Naive B cell (primary cell): ENCODE measurements at places on chromosomes 4 and X.

- no peak for DNase-seq
Measured at GRCh38 chrX:119089619-119090018, 16.8 kb downstream of the CT47C1 start.

GRCh38 chr4:8748236-8748575 is 123.4 kb downstream of the HMX1 start:
- DNase-seq, result no peak

DNA sequence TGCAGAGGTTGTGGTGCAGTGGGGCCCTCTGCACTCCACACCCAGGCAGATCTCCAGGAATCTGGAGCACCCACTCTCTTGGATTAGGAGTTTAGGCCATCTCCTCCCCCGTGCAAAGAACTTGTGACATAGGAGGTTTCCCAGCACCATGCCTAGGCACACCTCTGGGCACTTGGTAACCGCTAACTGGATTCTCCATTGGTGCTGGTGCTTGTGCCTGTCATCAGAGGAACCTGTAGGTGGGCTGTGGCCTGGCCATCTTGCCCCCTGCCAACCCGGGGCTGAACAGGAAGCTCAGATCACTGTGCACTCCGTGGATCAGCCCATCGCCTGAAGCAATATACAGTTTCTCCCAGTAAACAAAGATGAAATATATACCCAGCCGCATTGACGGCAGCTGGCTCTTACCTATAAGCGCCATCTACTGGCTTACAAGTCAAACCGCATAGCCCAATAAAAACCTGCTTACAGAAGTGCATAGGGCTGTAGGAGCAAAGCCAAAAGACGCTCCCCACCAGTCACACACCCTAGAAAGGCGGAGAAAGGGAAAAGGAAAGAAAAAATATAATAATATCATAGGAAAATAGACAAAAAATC is 19.1 kb upstream of the TEX13B start:
- DNase-seq, result no peak

DNA sequence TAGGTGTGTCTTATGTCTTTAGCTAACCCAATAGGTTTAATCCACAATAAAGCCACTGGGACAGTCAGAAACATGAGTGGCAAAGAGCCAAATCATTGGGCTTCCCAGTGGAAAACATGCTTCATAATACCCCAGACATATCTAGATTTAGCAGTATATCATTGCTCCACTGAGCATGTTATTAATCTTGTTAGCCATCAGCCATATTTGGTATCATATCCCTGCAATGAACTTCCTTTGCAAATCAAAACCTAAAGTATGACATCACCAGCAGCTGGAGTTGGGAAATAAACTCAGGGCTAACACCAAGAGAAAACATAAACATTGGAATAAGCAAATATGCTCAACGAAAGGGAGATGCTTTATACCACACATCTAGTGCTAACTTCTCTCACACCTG is 280.8 kb upstream of the NOCT start:
- no peak for DNase-seq

DNA sequence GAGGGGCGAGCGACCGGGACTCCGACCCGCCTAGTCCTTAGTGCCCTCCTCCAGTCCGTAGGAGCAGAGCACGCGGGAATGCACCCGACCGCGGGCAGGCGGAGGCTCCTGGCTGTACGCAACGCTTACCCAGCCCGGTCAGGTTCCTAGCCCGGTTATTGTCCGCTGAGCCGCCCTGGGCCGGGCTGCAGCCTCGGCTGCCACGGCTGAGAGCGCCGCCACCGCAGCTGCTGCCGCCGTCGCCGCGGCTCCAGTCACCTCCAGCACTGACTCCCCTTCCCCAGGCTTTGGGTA is at the start of gene AMER1:
AMER1 (minus strand) TSS at position 268 of the 294 bp plus-strand sequence. CDS start 12,422 bp downstream, outside the sequence.
- no peak for DNase-seq

- DNase-seq, result peak; percentile 1
Measured at GRCh38 chr4:121370729-121371325, 10.0 kb downstream of the QRFPR start.

DNA sequence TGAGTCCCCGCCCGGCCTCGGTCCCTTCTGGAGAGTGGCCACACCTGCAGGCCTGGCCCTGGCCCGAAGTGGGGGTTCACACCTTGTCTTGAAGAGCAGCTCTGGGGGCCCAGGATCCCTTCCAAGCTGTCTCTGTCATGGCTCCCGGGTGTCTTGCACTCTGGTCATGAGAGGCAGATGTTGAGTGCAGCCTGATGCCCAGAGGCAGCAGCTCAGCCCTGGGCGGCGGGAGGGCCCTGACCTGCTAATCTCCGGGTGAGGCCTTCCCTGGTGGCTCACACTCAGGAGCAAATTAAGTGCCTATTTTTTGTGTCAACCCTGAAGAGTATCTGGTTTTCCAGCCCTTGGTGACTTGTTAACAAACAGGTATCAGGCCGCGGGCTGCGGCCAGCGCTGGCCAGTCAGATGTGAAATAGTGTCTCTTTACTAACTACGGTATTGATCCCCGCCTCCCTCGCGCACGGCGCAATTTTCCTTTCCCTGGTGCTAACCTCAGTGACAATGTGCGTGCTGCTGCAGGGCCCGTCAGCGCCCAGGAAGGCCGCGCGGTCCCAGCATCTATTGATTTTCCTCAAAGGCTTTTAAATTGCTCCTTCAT is 24.2 kb downstream of the NKX1-1 start:
- no peak for DNase-seq

- DNase-seq, result no peak
Measured at GRCh38 chr4:156901871-156902270, 69.7 kb downstream of the PDGFC start.

DNA sequence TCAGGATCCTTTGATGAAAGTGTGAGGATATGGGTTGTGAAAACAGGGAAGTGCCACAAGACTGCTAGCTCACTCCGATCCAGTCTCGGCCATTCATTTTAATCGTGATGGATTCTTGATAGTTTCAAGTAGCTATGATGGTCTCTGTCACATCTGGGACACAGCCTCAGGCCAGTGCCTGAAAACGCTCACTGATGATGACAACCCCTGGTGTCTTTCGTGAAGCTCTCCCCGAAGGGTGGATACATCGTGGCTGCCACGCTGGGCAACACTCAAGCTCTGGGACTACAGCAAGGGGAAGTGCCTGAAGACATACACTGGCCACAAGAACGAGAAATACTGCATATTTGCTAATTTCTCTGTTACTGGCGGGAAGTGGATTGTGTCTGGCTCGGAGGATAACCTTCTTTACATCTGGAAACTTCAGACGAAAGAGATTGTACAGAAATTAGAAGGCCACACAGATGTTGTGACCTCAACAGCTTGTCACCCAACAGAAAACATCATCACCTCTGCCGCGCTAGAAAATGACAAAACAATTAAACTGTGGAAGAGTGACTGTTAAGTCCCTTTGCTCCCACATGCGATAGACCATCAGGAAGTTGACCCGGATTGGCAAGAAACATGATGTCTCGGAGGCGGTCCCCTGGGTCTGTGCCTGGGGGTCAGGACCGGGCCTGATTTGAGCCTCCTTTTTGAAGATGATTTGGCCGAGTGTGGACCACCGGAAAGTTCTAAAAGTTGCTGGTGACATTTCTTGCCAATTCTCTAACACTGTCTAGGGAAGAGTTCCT is 22.2 kb downstream of the LIAS start:
- DNase-seq, result no peak

- no peak for DNase-seq
Measured at GRCh38 chr4:76716020-76716419, 181.9 kb downstream of the SOWAHB start.

DNA sequence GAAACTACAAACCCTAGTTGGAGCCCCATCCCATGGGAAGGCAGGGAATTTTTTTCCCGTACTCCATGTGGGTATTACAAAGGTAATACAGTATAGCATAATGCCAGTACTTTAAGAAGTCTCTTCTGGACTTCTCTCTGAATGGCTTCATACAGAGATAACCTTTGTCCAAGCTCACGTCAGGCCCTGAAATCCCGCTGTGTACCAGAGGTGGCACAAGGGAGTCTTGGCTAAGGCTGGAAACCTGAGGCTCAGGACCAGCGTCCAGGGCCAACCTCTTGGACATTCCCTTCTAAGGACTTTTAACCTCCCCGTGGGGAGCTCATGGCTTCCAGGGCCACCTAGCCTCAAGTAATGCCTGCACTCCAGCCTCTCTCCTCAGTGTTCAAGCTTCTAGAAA is 338.9 kb upstream of the FAM241A start:
- DNase-seq, result no peak

DNA sequence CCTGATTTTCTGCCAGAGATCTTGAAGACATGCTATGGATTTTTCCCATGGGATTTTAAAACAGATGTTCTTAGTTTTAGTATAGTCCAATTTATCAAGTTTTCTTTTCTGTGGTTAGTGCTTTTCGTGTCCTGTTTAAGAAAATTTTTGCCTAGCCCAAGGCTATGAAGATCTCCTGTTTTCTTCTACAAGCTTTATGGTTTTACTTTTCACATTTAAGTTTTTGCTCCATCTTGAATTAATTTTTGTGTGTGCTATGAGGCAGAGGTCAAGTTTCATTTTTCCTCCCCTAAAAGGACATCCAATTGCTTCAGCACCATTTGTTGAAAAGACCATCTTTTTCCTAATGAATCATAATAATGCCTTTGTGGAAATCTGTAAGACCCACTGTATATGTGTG is 65.6 kb downstream of the POLR2B start:
- no peak for DNase-seq

- DNase-seq, result no peak
Measured at GRCh38 chr4:111789901-111790640, 355.2 kb upstream of the FAM241A start.

GRCh38 chr4:70893790-70894189 is 8.4 kb upstream of the MOB1B start:
- no peak for DNase-seq

- DNase-seq, result no peak
Measured at GRCh38 chr4:11397146-11397545, 31.5 kb downstream of the HS3ST1 start.

- no peak for DNase-seq
Measured at GRCh38 chr4:173517781-173518424, 12.1 kb downstream of the HAND2 start.

- DNase-seq, result no peak
Measured at GRCh38 chr4:180041576-180041975, 2201.6 kb upstream of the TENM3 start.

DNA sequence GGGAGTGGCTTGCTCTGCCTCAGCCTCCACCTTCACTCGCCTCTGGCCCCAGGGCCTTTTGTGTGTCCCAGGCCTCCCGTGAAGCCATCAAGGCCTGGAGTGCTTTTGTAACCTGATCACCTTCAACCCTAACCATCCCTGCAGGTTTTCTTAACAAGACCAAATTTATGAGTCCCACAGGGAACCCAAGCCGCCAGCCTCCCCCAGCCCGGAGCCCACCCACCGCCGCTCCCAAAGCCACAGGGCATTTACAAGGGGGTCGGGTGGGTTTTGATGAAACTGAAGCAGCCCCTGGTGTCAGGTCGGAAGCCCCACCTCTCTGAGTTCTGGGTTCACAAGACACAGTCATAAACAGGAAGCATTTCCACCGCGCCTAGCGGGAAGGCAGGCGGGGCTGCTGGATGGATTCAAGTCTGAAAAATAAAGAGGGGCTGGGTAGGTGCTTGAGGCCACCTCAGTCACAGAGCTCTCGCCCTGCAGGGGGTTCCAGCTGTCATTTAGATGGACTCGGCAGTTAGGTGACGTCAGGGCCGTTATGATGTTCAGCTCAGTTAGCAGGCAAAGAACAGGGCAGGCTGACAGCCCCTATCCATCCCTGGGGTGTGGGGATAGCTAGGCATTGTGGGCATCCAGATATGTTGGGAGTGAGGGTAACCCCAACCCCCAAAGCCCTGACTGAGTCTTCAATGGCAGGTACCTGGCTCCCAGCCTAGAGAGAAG is 128.5 kb downstream of the BCOR start:
- DNase-seq, result no peak

- no peak for DNase-seq
Measured at GRCh38 chr4:47278631-47279030, 184.9 kb downstream of the COMMD8 start.

DNA sequence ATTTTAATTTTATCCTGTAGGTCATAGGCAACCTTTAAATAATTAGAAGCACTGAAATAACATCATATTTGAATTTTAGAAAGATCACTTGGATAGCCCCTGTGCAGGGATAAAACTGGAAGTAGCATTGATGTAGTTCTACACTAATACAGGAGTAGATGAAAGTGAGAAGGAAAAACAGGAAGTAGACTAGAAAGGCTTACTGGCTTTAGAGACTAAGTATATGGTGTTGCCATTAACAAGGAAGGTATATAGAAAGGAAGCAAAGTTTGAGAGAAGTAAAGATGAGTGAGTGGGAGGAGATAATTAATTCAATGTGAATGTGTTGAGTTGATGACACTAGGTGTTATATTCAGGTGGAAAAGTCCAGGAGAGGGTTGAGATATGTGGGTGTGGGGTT is 73.1 kb upstream of the EPGN start:
- peak; percentile 1 for DNase-seq

DNA sequence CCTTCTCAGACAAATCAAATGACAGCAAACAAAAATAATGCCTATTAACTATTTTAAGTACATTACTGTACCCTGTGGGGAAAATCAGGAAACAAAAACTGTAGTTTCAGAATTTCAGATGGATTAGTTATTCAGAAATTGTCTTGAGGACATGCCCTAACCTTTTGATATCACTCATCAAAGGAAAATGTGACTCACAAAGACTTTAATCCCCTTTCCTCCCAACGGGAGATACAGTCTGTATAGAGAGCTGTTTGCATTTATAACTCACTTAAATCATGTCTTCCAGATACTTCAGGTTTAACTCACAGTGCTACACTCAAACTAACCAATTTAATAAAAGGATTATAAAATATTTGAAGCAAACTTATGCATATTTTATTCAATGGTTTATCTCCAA is 304.0 kb downstream of the MAPK10 start:
- no peak for DNase-seq

GRCh38 chrX:41963348-41963747 is 40.0 kb upstream of the CASK start:
- no peak for DNase-seq

GRCh38 chr4:183563874-183564273 is 59.0 kb downstream of the ING2 start:
- DNase-seq, result no peak

DNA sequence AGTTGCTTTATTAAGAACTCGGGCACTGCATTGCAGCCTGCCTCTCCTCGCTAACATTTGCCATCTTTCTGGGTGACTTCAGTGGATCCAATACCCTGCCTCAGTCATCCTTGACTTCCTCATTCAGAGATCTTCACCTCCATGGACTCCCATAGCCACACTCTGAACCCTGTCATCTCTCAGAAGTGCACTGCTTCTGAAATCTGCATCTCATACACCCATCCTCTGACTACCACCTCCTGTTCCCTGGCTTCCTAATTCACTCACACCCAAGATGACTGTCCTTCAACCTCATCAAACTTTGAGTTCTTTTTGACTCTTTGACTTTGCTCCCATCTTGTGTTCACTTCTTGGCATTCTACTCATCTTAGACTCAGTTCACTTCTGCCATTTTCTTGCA is 25.3 kb upstream of the CYBB start:
- no peak for DNase-seq

- DNase-seq, result no peak
Measured at GRCh38 chr4:118277243-118277642, 75.6 kb downstream of the PRSS12 start.

DNA sequence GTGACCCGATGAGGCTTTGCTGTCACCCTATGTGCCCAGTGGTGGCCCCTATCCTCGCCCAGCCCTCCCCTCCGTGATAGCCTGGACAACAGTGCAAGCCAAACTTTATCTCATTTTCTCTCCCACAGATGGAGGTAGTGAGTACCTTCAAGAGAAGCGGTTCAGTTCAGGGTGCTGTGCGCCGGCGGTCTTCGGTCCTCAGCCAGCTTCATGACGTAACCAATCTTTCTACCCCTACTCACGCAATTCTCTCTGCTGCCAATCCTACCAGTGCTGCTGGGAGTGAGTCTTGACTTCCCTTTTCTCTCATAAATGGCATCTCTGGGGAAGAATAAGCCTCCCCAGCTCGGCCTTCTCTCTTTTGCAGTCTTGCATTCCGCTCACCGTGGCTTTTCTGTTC is 29.5 kb downstream of the CCNQ start:
- DNase-seq, result no peak
